Astrocyte (in vitro differentiated cells and primary cell): ENCODE measurements at places on chromosomes 1 and 21.
A peak's percentile ranks its signal among the peaks of the same experiment; 100 is the strongest.

DNA sequence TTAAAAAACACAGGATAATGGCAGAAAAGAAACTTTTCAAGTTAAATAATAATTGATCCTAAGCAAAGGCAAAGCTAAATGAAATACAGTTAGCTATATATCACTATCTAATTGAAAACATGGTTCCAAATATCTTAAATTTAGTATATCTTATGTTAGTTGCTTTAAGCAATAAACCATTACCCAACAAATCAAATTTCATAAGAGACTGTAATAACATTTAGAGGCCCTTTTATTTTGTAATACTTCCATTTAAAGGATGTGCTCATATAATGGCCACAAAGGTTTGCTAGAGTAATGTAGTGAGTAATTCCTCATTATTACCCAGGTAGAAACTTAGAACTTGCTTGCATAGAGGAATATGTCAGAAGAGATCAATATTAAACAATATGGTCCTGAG lies 32.3 kb downstream of the RPL5 start:
- DNase-seq = no peak

DNA sequence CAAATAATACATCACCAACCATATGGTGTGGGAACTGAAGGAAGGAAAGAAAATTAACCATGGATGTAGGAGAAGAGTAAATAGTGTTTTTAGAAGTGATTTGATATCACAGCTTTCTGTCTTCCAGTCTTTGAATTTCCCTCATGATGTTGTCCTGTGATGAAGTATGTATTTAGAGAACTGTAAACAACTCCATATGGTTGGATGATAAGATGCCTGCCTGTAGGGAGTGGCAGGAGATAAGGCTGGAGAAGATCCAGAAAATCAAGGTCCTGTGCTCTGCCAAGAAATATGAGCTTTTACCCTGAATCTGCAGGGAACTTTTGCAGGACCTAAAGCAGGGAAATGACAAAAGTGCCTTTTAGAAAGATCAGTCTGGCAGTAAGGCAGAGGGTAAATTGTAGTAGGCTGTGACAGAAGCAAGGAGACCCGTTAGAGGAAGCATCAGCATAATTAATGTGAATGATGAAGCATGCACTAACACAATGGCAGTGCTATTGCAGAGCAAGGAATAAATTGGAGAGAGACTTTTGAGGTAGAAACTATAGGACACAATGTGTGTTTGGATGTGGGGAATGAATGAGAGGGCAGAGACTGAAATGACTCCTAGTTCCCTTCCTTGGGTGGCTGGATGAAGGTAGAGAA lies 21.9 kb downstream of the CEPT1 start:
- DNase-seq = no peak

DNA sequence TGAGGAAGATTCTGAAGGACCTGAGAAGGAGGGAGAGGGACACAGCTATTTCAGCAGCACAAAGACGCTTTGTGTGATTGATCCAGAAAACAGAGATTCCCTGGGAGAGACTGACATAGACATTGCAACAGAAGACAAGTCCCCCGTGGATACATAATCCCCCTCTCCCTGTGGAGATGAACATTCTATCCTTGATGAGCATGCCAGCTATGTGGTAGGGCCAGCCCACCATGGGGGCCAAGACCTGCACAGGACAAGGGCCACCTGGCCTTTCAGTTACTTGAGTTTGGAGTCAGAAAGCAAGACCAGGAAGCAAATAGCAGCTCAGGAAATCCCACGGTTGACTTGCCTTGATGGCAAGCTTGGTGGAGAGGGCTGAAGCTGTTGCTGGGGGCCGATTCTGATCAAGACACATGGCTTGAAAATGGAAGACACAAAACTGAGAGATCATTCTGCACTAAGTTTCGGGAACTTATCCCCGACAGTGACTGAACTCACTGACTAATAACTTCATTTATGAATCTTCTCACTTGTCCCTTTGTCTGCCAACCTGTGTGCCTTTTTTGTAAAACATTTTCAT lies 161.3 kb upstream of the SGIP1 start:
- no peak for DNase-seq

DNA sequence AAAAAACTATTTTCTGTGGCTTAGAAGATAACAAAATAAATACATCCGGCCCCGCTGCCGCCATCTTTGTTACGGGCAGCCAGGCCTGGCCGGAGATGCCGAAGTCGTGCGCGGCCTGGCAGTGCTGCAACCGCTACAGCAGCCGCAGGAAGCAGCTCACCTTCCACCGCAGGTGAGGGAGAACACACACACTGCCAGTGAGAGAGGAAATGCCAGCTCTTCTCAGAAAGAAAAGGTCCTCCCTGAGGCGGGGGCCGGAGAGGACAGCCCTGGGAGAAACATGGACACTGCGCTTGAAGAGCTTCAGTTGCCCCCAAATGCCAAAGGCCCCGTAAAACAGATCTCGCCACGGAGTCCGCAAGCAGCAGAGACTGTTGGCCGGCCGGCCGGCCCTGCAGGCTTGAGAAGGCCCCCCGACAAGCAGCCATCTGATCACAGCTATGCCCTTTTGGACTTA lies 323.2 kb downstream of the AMY1C start:
- no peak for DNase-seq

- DNase-seq = no peak
Measured at GRCh38 chr1:227898502-227899140, 49.1 kb downstream of the WNT9A start.

- no peak for DNase-seq
Measured at GRCh38 chr1:79797487-79797886, 791.0 kb upstream of the ADGRL4 start.

- no peak for DNase-seq
Measured at GRCh38 chr1:39270368-39270767, 65.9 kb downstream of the MACF1 start.

DNA sequence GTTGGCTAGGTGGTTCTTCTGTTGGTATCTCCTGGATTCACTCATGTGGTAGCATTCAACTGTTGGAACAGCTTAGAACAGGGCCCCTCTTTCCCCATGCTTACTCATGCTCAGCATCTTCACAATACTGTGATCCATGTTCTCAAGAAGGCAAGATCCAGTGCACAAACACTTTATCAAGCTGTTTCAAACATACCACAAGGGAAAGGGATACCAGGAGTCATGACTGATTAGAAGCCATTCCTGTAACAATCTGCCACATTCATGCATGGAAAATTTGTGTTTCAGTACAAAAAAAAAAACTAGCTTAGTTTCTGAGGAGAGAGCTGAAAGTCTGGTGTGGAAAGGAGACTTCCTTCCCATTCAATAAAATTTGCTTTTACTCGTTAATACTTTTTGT lies 169.8 kb upstream of the CACYBP start:
- DNase-seq = no peak

DNA sequence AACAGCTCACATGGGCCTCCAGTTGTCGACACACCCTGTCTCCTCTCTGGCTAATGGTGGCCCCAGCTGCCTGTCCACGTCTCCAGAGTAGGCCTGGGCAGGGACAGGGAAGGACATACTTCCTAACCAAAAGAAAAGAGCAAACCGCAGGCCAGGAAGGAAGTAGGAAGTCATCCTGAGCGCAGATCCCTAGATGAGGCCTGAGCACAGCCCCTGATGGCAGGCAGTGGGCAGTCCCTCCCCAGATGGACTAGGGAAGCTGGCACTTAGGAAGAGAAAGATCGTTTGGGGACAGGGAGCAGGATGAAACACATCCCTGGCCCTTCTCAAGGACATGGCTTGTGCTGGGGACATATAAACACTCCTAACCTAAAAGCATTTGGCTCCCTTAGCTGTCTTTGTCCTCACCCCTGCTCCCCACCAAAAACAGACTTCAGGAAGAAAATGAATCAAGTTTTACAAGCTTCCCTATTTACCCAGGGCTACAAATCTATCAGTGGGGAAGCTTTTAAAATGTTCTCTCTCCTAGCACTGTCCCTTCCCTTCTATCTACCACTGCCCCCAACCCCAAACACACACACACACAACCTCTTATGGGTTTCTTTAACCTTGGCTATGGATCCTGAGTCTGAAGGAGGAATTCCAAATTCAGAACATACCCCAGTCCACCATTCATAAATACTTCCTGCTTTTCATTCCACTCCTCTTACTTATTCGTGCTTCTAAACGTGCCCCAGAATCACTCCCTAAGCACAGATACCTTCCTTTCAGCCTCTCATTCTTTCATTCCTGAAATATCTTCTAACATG lies 21.1 kb downstream of the SSBP3 start:
- DNase-seq = peak; percentile 56

GRCh38 chr1:186999506-186999905 lies 170.8 kb downstream of the PLA2G4A start:
- peak; percentile 42 for DNase-seq

DNA sequence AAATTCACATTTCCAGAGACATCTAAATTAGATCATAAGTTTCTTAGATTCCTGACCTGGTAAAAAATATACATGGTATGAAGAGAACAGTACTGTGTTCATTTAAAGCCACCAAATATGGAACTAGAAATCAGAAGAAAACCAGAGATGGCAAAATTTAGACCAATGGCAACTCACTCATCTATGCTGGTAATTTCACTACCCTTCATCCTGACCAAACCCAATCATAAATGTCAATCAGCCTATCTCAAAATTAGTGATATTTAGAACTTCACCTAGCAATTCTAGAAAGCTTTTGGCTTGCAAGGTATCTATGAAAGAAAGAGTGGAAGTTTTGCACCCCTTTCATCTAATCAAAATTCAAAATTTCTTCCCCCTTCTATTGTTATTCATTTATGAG lies 107.7 kb downstream of the NIBAN1 start:
- DNase-seq = no peak

DNA sequence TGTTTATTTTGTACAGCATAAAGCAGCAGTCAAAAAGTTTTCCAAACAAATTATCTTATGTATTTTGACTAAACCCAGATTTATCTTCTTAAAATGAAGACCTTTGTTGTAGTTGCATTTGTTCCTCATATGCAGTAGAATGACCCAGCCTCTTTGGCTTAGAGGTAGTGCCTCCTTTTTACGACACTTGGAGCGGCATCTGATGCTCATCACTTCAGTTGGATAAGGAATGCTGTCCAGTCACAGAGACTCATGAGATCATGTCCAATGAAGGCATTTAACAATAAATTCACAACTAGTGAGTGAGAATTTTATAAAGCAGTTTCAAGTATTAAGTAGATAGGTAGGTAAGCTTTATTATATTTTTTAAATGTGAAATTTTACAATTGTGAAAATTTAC lies 35.2 kb downstream of the PTPRC start:
- no peak for DNase-seq

DNA sequence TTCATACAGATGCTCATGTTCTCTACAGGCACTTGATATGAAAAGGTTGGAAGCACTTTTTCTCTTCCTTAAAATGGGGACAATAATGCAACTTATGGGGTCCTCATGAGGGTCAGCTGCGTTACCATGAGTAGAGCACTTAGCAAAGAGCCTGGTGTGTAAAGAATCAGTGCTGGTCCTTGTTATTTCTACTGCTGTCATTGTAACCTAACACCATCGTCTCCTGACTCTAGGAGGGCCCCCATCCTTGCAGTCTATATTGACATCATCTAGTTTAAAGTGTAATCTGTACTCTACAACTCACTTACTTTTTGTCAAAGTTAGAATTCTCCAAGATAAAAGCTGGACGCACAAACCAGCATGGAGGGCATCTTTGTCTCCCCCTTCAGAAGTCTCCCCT lies 2.4 kb downstream of the CAPN9 start:
- no peak for DNase-seq

DNA sequence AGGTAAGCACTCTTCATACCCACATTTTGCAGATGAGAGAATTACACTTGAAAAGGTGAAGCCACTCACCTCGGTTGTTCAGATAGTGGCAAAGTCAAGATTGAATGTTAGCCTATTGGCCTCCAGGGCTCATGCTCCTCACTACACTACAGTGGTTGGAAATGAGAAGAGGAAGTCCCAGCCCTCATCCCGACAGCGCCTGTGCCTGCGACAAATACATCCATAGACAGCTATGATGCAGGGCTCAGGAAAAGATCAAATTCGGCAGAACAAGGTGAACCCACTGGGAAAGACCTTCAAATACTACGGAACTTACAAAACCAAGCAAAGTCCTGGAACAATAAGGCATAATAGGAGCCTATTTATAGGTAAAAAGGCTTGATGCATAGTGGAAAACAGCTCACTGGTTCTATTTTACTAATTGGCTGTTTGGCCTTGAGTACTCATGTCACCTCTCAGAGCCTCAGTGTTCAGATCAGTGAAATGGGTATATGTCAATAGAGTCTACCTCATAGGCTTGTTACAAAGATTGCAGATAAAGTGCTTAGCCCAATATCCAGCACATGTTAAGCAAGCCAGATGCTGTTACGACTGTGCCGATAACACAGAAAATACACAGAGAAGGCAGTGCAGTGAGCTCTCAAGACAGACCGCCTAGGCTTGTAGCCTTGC lies 3.5 kb downstream of the SPOCD1 start:
- DNase-seq = no peak

GRCh38 chr1:5920201-5920600 lies 72.0 kb downstream of the NPHP4 start:
- no peak for DNase-seq
